Peyer's patch (tissue), 4 donors: ENCODE measurements at places on chromosomes 3 and 15.

DNA sequence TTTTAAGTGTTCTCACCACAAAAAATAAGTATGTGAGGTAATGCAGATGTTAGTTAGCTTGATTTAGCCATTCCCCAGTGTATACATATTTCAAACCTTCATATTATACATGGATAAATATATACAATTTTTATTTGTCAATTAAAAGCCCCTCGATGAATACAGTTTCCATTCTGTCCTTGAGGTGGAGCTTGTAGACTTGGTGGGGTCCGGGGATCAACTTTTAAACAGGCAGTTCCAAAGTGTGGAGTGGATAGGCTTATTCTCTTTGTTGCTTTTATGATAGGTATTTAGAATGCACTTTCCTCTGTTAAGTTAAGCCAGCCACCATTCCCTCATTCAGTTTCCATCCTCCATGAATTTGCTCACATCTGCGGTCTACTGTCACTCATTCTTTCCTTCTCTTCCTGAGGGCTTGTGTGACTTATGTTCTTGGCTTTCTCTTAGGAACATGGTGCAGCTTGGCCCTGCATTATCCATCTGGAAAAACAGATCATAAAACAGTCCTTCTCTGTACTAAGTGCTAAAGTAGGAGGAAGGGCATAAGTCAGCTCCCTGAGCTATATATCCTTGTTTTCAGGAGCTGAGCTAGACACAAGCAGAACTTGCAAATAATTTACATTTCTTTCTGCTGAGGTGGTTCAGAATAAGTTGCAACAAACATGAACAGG lies 149.1 kb downstream of the NFKBIZ start:
- DNase-seq, result no peak

GRCh38 chr15:67026610-67026967 lies 38.8 kb upstream of the SMAD3 start:
- no peak for DNase-seq

GRCh38 chr15:44308415-44308814 lies 19.9 kb downstream of the GOLM2 start:
- no peak for DNase-seq

GRCh38 chr3:43455233-43455632 lies 166.6 kb downstream of the ANO10 start:
- DNase-seq, result no peak

DNA sequence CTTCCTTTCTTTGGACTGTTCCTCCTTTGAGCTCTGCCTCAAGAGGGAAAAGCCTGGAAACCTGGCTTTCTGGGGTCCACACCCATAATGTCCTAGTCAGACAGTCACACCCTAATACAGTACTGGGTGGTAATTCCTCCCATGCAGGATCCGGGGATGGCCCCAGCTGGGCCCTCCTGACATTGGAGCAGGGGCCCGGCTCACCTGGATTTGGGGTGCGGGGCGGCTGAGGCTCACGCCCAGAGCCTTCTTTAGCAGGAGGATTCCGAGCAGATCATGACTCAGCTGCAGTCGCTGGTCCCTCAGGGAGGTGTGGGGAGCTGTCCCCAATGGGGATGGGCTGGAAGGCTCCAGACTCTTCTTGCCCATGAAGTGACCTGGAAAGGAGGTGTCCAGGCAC lies 1.0 kb downstream of the NMB start:
- no peak for DNase-seq

DNA sequence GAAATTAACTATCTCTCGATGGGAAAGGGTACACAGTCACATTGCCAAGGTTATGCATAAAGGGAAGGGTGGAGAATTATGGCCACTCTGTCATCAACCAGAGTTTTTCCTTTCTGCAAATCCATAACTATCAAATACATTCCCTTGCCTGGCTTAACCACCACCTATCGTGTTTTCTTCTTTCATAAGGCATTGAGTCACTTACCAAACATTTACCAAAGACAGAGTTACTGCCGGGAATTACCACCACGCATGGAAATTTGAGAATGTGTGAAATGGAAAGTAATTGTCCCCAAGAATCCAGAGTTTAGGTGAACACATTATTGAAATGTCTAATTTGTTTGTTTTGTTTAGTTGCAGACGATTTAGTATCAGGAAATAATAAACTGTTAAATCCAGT lies 134.3 kb upstream of the LRRN1 start:
- DNase-seq, result no peak

DNA sequence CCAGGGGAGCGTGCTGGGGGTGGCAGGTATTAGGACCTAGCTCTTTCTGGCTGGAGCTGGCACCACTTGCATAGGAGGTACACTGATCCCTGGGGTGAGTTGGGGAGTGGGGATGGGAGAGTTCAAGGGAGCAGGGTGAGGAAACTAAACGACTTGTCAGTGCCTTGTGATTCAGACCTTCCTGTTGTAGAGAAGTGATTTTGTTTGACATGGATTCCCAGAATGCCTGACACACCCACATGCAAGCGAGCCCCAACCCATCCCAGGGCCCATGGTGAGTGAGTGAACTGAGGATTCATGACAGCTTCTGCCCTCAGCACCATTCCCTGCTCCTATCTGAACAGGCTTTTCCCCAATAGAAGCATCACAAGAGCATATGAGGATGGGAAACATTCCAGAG lies 15.6 kb upstream of the UBE2Q2 start:
- no peak for DNase-seq

DNA sequence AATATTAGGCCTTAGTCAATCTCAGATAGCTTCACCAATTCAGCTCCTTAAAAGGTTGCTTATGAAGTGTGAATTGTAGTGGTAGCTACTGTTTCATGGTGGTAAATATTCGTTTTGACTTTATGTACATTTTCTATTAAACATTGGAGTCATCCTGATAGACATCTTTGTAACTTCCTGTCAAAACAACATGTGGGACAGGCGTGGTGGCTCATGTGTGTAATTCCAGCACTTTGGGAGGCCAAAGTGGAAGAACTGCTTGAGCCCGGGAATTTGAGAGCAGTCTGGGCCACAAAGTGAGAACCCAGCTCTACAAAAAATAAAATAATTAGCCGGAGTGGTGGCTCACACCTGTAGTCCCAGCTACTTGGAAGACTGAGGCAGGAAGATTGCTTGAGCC lies 2.0 kb upstream of the TRIM59 start:
- no peak for DNase-seq
